GM12865 (cell line): ENCODE measurements at places on chromosomes 11 and 22.

GRCh38 chr22:17149076-17149815, 9.8 kb downstream of the HDHD5 start:
- no peak for DNase-seq

DNA sequence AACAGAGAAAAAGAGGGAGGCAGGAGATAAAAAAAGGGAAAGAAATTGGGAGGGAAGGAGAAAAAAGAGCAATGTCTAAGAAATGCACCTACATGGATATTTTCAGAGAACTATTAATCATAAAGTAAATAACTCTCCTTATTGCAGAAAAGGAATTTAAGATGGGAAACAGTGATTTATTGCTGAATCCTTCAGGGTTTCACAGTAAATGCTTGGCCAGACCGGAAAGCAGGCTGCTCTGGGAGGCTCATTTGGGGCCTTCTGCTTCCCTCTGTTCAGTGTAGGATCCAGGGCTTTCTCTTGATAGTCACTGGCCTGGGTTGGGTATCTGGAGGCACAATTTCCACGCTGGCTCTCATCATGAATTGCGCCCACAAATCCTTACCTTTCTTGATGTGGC, 324.3 kb upstream of the SORL1-AS1 start:
- DNase-seq: no peak

DNA sequence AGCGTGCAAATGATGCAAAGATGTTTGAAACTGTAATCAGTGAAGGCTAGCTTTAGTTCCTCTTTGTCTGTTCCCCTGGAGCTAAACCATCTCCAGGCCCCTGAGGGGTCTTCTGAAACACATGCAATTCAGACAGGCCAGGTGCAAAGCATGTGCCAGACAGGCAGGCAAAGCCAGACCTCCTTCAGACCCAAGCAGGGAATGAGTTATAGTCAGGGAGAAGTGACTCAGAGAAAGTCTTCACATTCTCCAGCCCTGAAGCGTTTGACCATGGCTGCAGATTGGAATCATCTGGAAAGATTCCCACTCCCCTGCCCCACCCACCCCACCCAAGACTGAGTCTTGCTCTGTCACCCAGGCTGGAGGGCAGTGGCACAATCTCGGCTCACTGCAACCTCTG, 187.0 kb upstream of the ISX start:
- DNase-seq: no peak

GRCh38 chr11:68169442-68169841, 43.7 kb downstream of the KMT5B start:
- DNase-seq: no peak

GRCh38 chr11:36123336-36124101, 165.7 kb downstream of the COMMD9 start:
- DNase-seq: no peak

DNA sequence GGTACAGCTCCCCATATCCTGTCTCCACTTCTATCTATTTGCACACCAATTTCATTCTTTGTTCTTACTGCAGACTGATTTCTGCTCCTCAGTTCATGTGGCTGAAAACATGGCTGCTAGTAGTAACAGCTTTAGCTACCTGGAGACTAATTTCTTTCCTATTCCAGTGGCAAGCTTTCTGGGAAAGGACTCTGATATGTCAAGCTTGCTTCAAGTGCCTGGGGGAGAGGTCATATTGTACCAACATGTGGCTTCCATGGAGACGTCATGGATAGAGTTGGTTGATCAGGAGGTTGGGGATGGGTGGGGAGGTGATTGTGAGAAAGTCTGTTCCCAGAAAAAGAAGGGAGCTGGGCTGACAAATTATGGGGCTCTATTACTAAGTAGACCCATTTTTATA, 44.9 kb downstream of the ADM start:
- no peak for DNase-seq
